ENCODE measurements at places on chromosomes 12 and 14.

GRCh38 chr14:23373041-23373440 lies 432 bp downstream of the IL25 start:
- no peak for DNase-seq

DNA sequence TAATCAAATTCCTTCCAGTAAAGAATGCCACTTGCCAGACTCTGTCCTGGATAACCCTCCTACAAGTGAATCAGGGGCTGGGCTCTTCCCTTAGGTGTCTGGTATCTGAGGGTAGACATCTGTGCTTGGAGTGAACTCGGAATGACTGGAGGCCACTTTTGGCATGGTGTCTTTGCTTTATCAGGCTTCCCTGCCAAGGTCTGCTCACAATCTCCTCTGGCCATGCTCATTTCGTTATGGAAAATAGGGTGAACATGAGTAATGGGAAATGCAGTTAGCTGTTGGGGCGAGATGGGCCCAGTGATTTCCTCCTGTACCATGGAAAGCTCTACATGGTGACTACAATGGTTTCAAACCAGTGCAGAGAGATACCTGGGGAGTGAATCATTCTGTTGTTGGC lies 212.9 kb downstream of the NRXN3 start:
- DNase-seq, result no peak

GRCh38 chr12:111643427-111643826 lies 42.3 kb downstream of the BRAP start:
- no peak for DNase-seq

GRCh38 chr12:114506651-114507050 lies 100.7 kb upstream of the TBX5 start:
- DNase-seq, result no peak

DNA sequence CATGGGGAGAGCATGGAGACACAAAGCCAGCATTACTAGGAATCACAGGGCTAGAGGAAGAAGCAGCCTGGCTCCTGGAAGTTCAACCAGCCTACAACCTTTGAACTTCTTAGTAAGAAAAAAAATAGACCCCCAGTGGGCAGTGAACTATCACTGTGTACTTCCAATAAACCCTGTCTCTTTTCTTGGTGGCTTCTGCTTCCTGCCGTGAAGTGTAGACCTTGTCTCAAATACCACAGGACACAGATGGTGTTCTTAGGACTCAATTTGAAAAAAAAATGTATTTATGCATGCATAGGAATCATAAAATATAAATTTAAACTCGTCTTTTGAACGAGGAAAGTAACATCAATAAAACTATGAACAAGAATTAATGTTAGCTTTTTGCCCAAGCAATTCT lies 3.6 kb upstream of the PTGER2 start:
- DNase-seq, result no peak

DNA sequence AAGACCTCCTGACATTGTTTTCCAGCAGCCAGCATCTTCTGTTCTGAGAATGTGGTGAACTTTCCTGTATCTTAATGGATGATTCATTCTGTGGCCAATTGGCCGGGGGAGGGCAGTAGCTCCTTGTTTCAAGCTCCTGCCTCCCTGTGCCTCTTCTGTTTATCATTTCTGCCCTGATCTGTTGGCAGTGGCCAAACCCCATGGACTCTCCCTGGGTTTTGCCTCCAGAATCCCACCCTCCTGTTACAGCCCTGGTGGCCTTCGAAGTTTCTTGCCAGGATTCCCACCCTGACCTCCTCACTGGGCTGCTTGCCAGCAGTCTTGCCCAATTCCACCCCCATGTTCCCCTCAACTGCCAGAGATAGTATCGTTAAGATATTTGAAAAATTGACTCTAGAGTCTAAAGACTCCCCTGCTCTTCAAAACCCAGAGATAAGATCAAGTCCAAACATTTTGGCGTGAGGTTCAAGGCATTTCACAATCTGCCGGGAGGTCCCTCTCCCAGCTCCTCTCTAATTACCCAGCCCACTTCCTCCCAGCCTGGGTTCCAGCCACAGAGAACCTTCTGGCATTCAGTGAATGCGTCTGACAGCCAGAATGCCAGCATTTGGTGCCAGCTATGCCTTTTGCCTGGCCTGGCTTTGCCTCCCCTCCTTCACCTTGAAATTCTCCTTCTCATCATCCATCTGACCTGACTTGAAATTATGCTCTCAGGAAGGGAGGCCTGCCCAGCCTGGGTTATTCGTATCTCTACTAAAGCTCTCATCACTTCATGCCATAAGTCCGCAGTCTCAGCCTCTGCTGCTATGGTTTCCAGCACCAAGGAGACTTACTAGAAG lies 37.7 kb upstream of the TXNRD1 start:
- DNase-seq, result no peak

DNA sequence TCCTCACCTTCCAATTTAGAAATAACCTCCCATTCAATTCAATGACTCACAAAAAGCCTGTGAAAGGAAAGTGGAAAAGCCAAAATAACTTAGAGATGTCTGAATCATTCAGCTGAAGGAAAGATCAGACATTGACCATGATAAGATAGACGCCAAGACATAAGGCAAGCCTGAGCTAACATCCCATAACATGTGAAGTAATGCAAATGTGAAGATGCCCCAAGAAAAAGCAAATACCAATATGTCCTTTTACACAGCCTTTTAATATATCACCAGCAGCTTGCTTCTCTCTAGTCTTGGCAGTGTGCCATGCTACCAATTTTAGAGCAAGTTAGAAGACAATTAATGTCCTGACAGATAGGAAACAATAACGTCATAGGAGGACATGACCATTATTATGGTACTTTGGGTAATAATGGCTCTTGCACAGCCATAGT lies 2.4 kb upstream of the NUMB start:
- DNase-seq, result no peak

DNA sequence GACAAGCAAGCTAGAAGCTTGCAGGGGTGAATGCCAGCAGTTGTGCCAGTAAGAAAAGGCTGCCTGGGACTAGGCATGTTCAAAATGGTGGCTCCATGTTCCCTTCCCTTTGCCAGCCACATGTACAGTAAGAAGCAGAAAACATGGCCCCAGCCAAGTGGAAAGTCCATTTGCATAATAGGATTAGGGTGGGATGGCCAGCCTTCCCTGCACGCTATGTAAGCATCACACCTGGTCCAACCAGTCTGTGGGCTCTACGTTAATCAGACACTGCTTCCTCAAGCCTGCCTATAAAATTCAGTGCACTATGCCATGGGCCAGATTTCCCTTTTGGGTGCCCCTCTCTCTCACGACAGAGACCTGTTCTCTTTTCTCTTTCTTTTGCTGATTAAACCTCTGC lies 288.4 kb downstream of the GXYLT1 start:
- DNase-seq, result no peak

GRCh38 chr14:100081997-100082625 lies 16.9 kb downstream of the EVL start:
- no peak for DNase-seq

- no peak for DNase-seq
These were observed 17.9 kb upstream of the PTGR2 start for GRCh38 chr14:73833530-73834260.

GRCh38 chr14:100199240-100199860 lies 39.6 kb upstream of the YY1 start:
- DNase-seq, result no peak

GRCh38 chr14:85529803-85530574 lies at the start of gene FLRT2:
FLRT2 (plus strand) TSS chr14:85530144; CDS start chr14:85621515, 91,371 bp downstream.
- no peak for DNase-seq

DNA sequence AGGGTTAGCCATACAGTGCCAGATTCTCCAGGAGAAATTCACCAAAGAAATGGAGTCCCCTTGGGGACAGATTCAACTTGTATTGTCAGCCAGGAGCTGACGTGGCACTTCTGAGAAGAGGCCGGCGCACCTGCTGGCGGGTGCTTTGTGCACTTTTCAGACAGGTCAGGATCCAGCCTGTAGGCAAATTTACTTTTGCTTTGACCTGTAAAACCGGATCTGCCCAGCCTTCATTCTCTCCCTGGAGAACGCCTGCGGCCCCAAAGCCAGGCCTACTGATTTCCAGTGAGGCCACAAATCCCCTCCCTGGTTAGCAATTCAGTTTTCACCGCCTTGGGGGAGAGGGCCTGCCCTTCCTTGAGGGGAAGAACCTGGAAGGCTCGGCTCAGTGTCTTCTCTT lies 17.4 kb downstream of the P2RX4 start:
- DNase-seq, result no peak

GRCh38 chr14:37589715-37590427 lies 5.2 kb downstream of the FOXA1 start:
- no peak for DNase-seq

DNA sequence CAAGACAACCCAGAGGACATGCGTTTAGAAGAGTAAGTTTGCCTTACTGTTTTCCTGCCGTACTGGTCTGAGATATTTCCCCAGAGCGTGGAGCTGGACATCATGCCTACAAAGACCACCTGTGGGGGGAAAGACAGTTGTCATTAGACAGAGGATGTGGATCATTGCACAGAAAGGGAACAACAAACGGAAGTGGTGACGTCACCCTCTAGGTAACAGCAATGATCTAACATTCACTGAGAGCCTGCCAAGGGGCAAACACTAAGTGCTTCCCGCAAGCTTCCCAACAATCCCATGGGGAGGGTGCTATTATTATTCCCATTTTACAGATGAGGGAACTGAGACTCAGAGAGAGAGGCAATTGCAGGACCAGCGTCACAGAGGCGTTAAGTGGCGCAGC lies 48.5 kb downstream of the SVOP start:
- DNase-seq, result no peak

GRCh38 chr12:88419794-88420193 lies 160.5 kb downstream of the KITLG start:
- DNase-seq, result no peak

DNA sequence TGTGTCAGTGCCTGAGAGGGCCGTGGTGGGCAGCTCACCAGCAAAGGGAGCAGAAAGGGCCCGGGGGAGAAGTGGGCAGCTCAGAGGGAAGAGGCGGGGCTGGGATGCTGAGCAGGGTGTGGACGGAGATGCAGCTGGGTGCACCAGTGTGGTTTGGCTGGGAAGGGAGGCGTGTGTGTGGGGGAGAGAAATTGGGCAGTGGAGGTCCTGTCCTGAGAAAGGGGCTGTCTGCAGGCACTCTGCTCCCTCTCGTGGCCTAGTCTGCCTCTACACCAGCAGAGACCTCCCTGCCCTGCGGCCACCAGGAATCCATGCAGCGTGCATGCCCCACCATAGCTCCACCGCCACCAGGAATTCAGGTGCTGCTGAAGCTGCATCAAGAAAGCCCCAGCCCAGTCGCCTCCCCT lies 6.4 kb downstream of the TMEM121 start:
- no peak for DNase-seq

GRCh38 chr12:9784816-9785215 lies 24.1 kb upstream of the CD69 start:
- DNase-seq, result no peak

GRCh38 chr14:55389330-55389729 lies 22.3 kb downstream of the ATG14 start:
- DNase-seq, result no peak

DNA sequence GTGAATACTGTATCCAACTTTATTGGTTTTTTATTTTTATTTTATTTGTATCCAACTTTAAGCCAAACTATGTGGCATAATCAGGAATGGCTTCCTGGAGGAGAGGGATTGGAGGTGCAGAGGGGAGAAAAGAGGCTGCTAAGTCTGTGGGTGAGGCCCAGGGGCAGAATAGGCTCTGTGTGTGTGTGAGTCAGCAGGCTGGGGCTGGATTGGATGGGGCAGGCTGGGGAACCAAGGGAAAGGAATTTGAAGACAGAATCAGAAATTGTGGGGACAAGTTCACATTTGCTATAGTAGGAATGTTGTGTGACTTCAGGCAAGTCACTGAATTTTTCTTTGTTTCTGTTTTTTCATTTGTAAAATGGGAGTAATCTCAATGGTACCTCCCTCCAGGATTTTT lies 12.8 kb upstream of the RILPL1 start:
- no peak for DNase-seq

- no peak for DNase-seq
These were observed 177.0 kb upstream of the PRMT8 start for GRCh38 chr12:3313675-3314663.

DNA sequence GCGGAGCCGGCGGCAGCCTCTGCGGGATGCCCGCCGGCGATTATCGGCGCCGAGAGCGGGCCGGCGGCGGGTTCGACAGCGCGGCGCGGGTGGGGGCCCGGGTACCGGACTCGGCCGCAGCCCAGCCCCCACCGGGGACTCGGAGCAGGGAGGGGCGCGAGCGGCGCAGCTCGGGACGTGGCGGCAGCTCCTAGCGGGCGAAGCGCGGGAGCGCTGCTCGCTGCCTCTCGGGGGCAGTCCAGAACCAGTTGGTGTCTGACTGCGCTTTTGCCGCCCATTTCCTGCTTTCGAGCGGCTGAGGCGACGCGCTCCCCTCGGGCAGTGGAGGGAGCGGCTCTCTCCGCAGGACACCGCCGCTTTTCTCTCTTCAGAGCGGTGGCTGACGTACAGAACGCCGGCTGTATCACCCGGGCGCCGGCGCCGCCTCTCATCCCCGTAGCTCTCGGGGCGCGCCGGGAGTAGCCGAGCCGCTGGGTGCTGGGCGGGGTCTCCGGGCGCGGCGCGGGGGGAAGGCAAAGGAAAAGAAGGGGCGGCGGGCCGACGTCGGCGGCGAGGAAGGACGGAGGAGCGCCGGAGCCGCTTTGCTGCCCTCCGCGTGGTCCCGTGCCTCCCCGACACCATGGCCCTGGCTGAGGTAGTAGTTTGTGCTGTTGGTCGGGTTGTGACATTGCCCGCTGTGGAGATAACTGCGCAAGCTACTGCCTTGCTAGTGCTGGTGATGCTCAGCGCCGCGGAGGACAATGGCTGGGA lies 136.6 kb downstream of the MON2 start:
- DNase-seq, result peak; percentile 59

- no peak for DNase-seq
These were observed 17.4 kb downstream of the GPRC5D start for GRCh38 chr12:12934556-12934955.

- DNase-seq, result no peak
These were observed 151.4 kb downstream of the TMTC2 start for GRCh38 chr12:82838131-82838551.

- DNase-seq, result no peak
These were observed 2.3 kb downstream of the FOXA1 start for GRCh38 chr14:37592482-37593408.

- DNase-seq, result no peak
These were observed 39.0 kb upstream of the SFSWAP start for GRCh38 chr12:131671871-131672270.

GRCh38 chr12:29110506-29111442 lies 38.3 kb upstream of the FAR2 start:
- no peak for DNase-seq
